ENCODE measurements at places on chromosomes 7 and 10.
A peak's percentile ranks its signal among the peaks of the same experiment; 100 is the strongest.

- DNase-seq: no peak
These were observed 90.4 kb downstream of the KIAA1549 start for GRCh38 chr7:138890499-138891445.

GRCh38 chr7:125592331-125592730 lies 662.7 kb upstream of the POT1 start:
- DNase-seq: no peak

- no peak for DNase-seq
These were observed 88.8 kb upstream of the ITGB1 start for GRCh38 chr10:33046792-33047191.

DNA sequence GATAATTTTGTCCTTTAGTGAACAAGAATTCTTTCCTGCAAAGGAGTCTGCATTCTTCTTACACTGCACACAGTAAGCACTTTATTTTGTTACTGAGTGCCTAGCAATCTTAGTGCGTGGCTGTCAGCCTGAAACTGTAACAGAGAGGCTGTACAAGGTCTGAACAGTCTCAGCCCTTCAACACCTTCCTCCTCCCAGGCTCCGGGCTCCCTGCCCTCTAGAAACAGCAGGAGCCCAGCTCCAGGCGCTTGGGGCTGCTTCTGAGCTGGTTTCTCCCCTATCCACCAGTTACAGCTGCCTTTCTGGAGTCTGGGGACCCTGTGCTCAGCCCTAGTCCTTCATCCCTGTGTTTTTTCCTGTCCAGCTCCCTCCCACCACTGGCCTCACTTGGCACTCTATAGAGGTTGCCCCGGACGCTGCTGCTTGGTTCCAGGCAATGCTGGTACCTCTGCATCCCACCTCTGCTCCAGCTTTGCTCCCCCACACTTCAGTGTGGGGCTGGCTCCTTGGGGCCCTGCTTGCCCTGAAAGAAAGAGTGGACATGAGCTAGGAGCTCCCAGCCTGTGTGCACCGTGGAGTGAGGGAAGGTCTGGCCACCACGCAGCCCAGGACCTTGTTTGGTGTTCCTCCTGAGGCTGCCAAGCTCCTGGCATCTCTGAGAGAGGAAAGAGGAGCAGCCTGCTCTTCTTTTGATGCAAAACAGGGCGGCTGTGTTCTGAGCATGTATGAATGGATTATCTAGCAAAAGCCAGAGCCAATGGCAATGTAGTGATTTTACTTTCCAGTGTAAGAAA lies 251.2 kb upstream of the GRB10 start:
- no peak for DNase-seq

DNA sequence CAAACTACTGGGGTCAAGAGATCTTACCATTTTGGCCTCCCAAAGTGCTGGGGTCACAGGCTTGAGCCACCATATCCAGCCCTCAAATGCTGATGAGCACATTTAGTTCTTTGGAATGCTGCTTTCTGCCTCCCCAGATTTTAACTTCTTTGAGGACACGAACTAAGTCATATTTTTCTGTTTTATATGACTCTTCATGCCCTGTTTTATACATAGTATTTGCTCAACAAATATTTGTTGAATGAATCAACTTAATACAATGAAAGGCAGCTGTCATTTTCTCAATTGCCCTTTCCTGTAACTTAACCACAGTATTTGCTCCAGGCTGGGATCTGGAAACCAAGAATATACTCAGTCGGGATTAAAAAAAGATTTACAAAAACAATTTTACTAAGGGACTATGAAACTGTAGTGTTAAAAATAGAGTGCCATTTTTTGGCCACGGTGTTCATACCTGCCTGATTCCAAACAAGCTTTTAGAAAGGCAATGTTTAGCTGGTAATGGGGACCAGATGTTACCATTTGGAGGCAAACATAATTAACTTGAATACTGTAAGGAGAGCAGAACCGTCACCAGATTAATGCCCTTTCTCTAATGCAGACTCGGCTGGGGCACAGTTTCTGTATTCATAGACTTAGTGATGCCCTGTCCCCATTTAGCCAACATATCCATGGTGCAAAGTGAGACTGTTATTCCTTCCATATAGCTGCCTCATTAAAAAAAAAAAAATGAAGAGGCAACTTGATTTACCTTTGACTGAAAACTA lies 117.6 kb downstream of the NRP1 start:
- no peak for DNase-seq

DNA sequence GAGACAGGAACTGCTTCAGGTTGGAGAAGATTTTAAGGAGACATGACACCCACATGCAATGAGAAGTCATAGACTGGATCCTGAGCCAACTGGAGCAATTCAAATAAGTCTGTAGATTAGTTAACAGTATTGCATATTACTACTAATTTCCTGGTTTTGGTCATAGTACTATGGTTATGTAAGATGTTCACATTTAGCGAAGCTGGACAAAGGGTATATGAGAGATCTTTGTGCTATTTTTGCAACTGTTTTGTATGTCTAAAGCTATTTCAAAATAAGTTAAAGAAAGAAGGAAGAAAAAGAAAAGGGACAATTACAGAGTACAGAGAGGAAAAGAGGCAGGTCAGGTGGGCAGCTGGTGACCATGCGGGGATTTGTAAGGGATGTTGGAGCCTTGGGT lies 116.5 kb upstream of the SVIL start:
- DNase-seq: no peak

DNA sequence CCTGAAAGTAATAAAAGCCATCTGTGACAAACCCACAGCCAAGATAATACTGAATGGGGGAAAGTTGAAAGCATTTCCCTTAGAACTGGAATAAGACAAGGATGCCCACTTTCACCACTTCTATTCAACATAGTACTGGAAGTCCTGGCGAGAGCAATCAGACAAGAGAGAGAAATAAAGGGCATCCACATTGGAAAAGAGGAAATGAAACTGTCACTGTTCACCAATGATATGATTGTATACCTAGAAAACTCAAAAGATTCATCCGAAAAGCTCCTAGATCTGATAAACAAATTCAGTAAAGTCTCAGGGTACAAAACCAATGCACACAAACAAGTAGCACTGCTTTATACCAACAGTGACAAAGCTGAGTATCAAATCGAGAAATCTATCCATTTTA lies 581.7 kb upstream of the TEX47 start:
- no peak for DNase-seq

- DNase-seq: no peak
These were observed 15.2 kb upstream of the WNT2 start for GRCh38 chr7:117338020-117338419.

- no peak for DNase-seq
These were observed 566 bp downstream of the ASNS start for GRCh38 chr7:97871659-97872024.

DNA sequence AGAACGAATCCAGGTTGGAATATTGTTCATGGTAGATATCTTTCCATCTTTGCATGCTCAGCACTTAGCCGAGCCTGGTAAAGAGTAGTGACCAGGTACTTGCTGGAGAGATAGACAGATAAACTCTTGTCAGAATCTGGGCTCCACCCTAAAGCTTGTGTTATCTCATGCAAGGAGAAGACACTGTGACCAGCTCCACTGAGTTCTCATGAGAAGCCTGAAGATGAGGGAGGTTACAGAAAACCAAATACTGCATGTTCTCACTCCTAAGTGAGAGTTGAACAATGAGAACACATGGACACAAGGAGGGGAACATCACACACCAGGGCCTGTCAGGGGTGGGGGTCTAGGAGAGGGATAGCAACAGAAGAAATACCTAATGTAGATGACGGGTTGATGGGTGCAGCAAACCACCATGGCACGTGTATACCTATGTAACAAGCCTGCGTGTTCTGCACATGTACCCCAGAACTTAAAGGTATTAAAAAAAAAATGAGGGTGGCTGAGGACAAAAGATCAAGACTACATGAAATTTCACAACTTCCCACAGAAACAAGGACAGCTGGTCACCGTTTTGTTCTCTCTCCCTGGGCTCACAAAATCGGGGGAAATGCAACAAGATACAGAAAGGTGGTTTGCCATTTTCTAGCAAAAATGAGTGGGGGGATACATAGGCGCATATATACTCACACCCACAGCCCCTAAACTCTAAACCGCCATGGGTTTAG lies 17.4 kb downstream of the DLG5 start:
- DNase-seq: no peak

DNA sequence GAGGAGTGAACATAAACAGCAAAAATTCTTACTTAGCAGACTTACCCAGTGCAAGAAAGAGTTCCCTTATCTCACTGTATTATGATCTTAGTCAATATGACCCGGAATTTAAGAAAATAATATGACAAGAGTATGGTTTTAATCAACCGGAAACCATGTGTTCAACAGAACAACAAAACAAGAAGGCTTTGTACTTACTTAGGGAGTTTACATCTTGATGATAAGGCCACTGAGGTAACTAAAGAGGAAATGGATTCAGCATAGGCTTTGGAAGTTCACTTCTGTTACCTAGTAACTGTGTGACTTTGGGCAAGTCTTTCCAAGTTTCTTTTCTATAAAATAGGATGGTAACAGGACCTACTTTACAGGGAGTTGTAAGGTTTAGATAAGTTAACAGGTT lies 7.4 kb upstream of the FAS start:
- DNase-seq: no peak

DNA sequence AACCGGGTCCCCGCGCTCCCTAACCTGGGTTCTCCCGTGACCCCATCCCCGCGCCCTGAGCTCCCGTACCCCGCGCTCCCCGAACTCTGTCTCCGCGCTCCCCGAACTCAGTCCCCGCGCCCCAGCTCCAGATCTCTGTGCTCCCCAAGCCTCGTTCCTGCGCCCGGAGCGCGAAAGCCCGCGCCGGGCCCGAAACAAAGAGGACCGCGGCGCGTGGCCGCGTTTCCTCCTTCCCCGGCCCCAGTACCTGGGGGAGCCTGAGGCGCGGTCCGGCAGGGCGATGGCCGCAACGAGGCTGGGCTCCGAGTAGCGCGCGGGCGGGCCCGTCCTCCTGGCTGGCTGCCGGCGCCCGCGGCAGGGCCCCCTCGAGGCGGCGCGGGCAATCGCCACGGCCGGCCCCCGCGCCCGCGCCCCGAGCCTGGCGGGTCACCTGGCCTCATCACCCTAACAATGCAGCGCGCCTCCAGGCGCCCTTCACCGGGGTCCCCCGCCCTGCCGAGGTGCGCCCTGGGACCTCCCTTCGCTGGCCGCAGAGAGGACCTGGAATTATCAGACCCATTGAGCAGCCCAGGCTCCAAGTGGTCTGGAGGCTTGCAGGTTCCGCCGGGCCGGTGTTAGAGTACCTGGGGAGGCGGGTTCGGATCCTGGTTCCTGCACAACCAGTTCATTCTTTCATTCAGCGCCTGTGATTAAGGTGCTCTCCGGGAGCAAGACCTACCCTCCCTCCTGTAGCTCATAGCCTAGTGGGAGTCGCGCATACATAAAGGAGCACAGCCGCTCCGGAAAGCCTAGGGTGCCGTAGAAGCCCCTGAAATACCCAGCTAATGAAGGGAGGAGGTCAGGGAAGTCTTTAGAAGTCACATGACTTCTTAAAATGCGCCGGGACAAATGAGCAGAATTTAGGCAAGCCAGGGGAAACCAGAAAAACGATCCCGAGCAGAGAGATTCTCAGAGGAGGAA lies at the start of gene TNS3:
TNS3 (minus strand) TSS at position 308 of the 960 bp plus-strand sequence. CDS start 142,475 bp downstream, outside the sequence.
- DNase-seq: no peak

DNA sequence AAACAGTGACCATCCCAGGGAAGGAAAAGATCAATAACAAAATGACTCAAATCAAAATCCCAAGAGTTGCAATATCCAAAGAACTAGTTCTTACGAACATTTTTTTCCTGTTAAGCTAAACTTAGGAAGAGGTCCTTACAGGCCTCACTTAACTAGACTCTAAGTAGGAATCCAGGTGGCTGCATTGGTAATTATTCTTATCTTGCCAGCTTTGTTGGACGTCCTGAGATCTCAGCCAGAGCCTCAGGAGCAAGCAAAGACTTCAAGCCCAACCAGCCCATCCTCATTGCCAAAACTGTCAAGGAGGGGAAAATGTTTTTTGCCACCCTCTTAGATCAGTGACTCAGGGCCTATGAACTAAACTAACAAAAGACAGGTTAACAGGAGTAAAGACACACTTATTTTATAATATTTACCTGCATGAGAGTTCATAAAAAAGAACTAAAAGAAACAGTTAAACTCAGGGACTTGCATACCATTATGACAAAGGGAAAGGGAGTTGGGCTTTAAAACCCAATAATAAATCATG lies 18.3 kb upstream of the PPP1R9A start:
- no peak for DNase-seq

DNA sequence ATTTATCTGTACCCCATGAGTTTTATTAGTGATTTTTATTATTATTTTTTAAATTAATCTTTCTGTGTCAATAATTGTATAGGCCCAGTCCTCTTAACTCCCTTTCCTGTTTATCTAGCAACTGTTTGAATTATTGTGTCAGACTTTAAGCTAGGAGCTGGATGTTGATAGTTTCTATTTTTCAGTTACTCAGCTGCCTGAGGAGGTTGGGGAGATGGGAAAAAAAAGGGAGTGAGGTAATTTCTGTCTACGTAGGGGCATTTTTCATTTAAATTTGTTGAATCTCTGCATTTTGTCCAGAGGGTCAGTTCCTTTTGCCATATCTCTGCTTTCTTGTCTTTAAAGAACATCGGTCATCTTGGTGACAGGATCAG lies 5.0 kb upstream of the ZNF518A start:
- no peak for DNase-seq

DNA sequence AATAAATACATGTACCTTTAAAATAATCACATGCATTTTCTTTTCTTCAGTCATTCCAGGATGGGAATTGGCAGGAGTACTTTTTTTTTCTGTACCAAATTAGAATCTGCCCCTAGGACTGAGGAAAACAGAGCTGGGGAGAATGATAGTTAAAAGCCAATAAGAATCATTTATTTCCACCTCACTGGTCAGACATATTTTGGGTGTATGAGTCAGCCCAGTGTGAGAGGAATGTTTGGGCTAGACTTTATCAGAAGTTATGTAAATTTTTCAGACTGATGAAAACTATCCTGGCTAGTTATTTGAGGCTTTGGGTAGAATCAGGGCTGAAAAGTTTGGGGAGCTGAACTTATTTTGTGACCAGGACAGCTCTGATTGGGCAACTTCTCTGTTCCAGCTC lies 303.1 kb upstream of the NPSR1 start:
- DNase-seq: no peak

- no peak for DNase-seq
These were observed 657.3 kb upstream of the COBL start for GRCh38 chr7:51973939-51974338.

DNA sequence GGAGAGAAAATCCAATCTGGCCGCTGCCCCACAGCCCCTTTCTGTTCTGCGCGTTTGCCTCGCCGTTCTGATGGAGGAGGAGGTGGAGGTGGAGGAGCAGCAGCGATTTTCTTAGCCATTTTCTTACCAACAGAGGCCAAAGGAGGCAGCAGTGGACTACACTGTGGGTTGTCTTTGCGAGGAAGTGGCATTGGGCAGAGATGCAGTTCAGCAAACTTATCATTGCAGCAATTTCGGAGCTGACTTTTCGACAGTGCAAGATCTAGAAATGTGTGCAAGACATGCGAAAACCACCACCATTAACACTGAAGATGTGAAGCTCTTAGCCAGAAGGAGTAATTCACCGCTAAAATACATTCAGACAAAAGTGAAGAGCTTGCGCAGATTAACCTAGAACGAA lies 1.9 kb upstream of the ARL4A start:
- peak; percentile 37 for DNase-seq

- no peak for DNase-seq
These were observed 1291.2 kb downstream of the XPNPEP1 start for GRCh38 chr10:108632144-108632543.
